ENCODE measurements at places on chromosomes 3 and 15.

GRCh38 chr3:4077950-4078349, 225.2 kb upstream of the SETMAR start:
- ATAC-seq, result no peak

DNA sequence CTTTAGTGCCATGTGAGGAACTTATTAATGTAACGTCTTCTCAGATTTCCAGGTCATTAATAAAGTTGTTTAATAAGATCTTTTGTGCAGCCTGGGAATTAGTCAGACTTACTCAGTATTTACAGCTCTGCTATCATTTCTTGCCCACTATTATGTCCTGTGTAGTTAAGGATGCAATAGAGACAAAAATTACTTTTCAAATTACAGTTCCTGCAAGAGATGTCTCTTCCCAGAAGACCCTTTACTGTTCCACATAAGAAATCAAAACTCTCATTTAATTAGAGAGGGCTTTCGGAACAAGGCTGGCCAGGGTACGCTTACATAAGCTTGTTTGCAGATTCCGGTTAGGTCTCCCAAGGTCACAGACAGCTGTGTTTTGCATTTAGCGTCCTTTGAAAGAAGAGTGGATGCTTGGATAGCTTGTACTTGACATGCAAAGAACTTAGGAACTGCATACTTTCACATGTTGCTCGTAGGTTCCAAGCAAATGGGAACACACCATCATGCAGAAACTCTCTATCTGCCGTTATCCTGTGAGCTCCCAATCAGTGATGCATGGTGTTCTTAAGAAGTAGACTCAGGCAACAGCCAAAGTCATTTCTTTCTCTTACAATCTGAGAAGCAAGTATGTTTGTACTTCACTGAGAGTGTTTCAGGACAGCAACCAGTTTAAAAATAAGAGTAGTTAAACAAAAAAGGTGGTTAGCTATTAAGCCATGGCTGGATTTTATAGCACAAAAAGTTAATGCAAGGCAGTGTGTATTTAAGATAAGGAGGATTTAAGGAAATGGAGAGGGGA, 37.4 kb downstream of the FILIP1L start:
- ATAC-seq, result no peak

DNA sequence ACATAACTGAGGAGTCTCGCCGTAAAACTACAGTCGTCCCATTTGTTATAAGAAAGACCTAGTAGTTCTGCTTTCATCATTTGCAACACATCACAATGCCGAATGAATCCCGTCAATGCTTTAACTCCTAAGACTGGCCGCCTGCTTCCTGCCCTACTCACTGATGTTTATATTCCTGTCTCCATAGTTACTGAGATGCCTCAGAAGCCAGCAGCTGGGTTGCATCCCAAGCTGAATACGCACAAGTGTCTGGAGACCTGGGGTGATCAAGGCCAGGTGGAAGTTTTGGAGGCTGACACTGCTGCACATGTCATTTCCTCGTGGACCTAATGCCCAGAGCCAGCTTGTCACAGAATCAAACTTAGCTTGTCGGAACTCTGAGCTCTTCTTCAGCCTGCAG, 95.2 kb upstream of the UBE2E1 start:
- no peak for ATAC-seq

- ATAC-seq, result no peak
Measured at GRCh38 chr3:44400771-44401170, 62.2 kb downstream of the TCAIM start.

- ATAC-seq, result no peak
Measured at GRCh38 chr3:115633467-115633866, 10.2 kb downstream of the GAP43 start.

DNA sequence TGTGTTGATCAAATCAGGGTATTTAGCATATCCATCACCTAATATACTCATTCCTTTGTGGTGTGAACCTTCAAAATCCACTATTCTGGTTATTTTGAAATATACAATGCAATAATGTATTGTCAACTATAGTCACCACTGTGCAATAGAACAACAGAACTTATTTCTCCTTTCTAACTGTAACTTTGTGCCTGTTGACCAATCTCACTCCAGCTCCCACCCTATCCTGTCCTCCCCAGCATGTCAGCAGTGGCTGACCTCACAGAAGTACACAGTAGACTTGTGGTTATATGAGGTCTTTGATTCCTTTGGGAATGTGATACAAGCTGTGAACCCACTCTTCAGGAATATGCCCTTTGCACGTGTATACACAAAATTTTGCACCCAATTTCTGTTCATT, 64.2 kb downstream of the ECT2 start:
- ATAC-seq, result no peak

DNA sequence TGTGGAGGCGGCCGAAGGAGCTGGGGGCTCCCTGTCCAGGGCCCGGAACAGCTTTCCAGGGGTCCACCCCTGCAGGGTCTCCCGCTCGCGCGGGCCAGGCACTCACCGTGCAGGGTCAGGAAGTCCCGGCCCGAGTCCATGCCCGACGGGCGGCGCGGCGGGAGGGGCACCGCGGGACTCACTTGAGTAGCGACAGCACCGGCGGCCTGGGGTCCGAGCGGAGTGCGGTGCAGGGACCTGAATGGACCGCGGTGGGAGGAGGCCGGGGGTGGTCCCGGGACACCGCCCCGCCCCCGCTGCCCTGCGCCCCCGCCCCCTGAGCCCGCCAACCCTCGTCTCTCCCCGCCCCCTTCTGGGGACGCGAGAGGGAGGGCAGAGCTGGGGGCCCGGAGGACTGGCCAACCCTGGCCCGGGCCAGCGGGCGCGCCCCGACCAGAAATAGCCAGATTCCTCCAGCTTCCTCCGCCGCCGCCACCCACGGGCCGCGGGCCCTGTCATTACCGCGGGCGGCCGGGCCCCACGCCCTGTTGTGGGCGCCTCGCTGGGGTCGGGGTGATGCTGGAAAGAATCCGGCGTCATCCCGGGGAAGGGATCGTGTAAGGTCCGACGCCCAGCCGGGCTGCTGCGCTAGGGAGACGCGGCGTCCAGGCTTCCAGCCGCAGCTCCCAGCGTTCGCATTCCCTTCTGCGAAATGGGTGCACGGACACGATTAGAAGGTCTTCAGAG, at the start of gene PLCD1:
PLCD1 (minus strand) TSS at position 243 of the 726 bp plus-strand sequence; CDS start at position 140, 103 bp downstream.
- peak; percentile 57 for ATAC-seq

- no peak for ATAC-seq
Measured at GRCh38 chr3:39388741-39389248, 5.6 kb downstream of the SLC25A38 start.

DNA sequence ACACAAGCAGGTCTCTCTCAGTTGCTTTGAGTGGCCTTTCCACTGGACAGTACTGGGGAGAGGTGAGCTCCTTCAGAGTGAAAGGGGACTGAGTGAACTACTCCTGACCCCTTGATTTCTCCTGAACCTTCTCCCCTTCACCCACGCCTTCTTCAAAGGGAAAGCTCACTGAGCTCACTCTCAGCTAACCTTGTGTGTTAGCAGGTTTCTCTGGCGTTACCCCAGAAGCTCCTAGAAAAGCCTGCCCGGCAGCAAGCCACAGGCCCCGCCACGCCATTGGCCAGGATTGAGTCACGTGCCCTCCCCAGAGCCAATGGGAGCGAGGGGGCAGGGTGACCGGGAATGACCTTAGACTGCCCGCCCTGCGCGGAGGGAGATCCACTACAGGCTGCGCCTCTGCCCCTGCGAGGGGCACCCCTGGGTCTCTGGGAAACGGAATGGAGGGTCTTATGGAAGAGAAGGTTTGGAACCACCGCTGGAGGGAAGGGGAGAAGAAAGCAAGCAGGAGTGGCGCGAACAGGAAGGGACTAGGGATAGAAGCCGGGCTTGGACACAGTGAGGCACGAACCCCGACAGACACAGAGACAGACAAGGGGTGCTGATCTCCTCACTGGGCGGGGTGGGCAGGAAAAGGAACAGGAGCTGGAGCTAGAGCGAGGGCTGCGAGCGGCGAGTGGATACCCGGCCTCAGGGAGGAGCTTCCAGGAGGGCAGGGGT, 17.4 kb upstream of the CLK3 start:
- peak; percentile 98 for ATAC-seq

GRCh38 chr3:50587806-50588758, 18.8 kb downstream of the HEMK1 start:
- ATAC-seq, result no peak

- peak; percentile 46 for ATAC-seq
Measured at GRCh38 chr15:77533578-77534430, 98.9 kb downstream of the LINGO1 start.

DNA sequence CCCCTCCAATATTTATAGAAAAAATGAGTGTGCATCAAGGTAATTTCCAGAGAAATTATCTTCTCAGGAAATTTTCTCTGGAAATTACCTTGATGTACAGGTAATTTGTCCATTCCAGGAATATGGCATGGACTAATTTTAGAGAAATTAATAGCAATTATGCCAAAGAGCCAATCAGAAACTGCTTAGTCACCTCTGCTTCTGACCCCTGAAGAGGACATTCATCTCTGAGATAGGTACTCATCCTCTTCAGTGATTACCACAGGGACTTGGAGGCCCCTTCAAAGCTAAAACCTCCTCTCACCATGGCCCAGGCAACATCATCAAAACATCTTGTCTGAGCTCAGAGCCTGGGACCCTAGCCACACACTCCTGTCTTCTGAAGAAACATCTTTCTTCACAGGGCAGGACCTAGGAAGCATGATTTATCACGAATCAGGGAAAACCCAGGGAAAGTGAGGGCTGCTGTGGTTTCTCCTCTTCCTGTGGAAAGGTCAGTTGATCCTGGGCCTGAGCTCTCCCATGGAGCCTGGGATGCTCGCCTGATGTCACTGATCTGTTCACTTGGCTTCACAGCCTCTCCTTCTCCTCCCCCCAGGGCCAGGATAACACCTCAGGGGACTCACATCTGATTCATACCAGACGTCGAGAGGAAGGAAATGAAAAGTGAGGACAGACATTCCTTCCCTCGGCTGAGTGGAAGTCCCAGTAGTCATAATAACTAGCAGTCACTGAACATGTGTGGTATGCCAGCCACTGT, 210.5 kb downstream of the DTWD1 start:
- peak; percentile 28 for ATAC-seq

GRCh38 chr3:182212479-182213076, 500.9 kb downstream of the SOX2 start:
- peak; percentile 58 for ATAC-seq

GRCh38 chr15:81064253-81064652, 63.5 kb downstream of the TLNRD1 start:
- no peak for ATAC-seq

DNA sequence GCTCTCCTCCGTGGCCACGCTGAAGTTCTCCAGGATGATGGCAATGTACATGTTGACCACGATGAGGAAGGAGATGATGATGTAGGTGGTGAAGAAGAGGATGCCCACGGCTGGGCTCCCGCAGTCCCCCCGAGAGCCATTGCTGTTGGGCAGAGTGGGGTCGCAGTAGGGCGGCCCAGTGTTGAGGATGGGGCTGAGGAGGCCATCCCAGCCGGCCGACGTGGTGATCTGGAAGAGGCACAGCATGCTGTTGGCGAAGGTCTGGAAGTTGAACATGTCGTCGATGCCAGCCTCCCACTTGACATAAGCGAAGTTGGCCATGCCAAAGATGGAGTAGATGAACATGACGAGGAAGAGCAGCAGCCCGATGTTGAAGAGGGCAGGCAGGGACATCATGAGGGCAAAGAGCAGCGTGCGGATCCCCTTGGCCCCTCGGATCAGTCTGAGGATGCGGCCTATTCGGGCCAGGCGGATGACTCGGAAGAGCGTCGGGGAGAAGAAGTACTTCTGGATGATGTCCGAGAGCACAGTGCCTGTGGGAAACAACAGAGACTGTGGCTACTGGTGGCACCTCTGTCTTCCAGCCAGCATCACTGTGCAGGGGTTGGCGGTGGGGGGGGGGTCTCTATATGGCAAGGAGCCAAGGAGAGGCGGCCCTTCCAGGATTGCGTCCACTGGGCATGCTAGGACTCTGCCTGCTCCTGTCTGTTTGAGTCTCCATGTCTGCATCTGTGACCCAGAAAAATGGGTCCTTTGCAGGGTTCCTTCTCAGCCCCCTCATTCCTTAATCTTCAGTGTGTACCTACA, 55.1 kb downstream of the EXOG start:
- ATAC-seq, result no peak

GRCh38 chr15:76258460-76258859, 52.8 kb downstream of the ETFA start:
- no peak for ATAC-seq

GRCh38 chr3:179921500-179921899, 115.2 kb downstream of the PEX5L start:
- no peak for ATAC-seq

- no peak for ATAC-seq
Measured at GRCh38 chr3:133404920-133405319, 5.1 kb downstream of the BFSP2 start.

DNA sequence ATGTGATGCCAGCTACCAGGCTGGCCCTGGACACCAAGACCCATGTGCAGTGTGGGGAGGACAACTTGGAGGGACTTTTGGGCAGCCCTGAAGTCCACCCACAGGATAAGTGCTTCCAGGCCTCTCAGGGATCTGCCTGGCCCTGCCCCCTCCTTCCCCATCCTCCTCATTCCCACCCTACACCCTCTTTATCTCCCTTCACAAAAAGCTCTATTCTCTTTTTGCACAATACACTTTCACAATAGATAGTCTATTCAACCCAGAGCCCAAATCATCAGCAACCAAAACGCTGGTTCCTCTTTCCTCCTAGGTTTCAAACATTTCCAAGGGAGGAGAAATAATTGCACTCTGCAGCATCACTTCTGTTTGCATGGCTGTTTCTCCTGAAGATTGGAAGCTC, 7.8 kb upstream of the ZNF710 start:
- no peak for ATAC-seq

DNA sequence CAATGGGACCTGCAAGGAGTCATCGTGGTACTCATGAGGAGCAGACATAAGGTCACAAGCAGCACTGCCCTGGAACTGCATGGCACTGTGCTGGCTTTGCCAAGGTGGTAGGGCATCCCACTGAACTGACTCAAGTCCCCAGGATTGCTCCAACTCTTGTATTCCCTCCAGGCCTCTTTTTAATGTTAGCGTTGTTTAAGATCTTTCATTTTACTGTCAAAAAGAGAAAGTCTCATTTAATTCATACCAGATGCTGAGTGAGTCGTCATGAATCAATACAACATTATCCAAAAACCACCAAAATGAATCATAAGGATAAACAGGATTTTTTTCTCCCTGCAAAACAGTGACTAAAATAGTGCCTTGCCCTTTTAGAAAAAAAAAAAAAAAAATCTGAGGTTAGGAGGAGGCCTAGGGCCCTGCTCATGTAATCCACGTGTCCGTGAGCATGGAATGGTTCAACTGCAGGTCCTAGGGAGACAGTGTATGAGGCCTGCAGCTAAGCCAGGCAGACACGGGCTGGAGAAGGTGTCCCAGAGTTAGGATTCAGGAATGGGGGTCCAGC, 36.7 kb upstream of the BLM start:
- ATAC-seq, result peak; percentile 96

DNA sequence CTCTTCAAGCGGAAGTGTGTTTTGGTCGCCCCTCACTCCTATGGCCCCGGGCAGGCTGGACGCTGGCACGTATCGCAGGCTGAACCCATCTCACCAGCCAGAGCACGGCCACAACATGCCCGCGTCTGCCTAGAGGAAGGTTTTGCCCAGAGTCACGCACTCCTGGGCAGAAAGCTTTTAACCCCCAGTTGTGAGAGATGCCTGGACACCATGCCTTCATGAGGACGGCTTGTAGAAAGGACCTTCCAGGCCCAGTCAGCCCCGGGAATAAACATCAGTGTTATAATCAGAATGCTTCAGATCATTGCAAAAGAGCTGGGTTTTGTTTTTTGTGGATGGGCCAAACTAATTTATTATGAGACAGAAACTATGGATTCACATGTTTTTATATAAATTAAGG, 16.5 kb downstream of the CYFIP1 start:
- no peak for ATAC-seq

GRCh38 chr15:39669661-39670060, 88.8 kb downstream of the THBS1 start:
- ATAC-seq, result no peak

Data from SK-N-SH treated with all-trans-retinoic acid at 6 μM for 48 hours (cell line).